Subcutaneous preadipocyte (primary cell): ENCODE measurements at places on chromosomes 1 and 21. TPM values are rescaled to one million over a fixed set of nuclear protein-coding genes. Genes with fewer than 3 reads are reported as not detected.

LEFTY2 gene
- total RNA-seq: not detected in 2 replicates

HSPA6 gene
- under 0.01 and 0.20 TPM in 2 replicates for total RNA-seq

CHTOP gene
- 33.1 and 46.3 TPM in 2 replicates for total RNA-seq

NBPF3 gene
- 8.1 and 16.4 TPM in 2 replicates for total RNA-seq

RCAN1 gene
- 26.2 and 35.6 TPM in 2 replicates for total RNA-seq

SNAPIN gene
- total RNA-seq: 45.6 and 50.6 TPM in 2 replicates

TMEM269 gene
- under 0.01 TPM in 1 of 2 replicates, not detected in the other for total RNA-seq

CYP4A22 gene
- not detected in 2 replicates for total RNA-seq

IRF6 gene
- not detected in 2 replicates for total RNA-seq

IVL gene
- under 0.01 TPM in 1 of 2 replicates, not detected in the other for total RNA-seq

AMY2A gene
- not detected in 2 replicates for total RNA-seq

ATP6V1G3 gene
- not detected in 2 replicates for total RNA-seq

KPRP gene
- total RNA-seq: not detected in 2 replicates

MROH7 gene
- total RNA-seq: under 0.01 and 0.37 TPM in 2 replicates

TBX19 gene
- total RNA-seq: 0.59 and 0.73 TPM in 2 replicates

MATN1 gene
- total RNA-seq: 0.37 TPM in 1 of 2 replicates, not detected in the other

ANKRD65 gene
- 0.73 and 0.78 TPM in 2 replicates for total RNA-seq

SPRR5 gene
- total RNA-seq: not detected in 2 replicates

XCL2 gene
- not detected in 2 replicates for total RNA-seq

FMOD gene
- total RNA-seq: 0.59 and 3.3 TPM in 2 replicates

C4BPA gene
- total RNA-seq: not detected in 2 replicates

LCE2C gene
- not detected in 2 replicates for total RNA-seq

VAMP4 gene
- 6.6 and 7.6 TPM in 2 replicates for total RNA-seq

GPR37L1 gene
- total RNA-seq: not detected in 2 replicates

DYNLT5 gene
- 0.73 and 0.78 TPM in 2 replicates for total RNA-seq

ATP5PF gene
- 34.6 and 44.8 TPM in 2 replicates for total RNA-seq

PADI1 gene
- total RNA-seq: not detected in 2 replicates

UBL4B gene
- total RNA-seq: not detected in 2 replicates

AKR7A3 gene
- 0.73 and 1.4 TPM in 2 replicates for total RNA-seq

NPHS2 gene
- not detected in 2 replicates for total RNA-seq

C8B gene
- total RNA-seq: not detected in 2 replicates

PGLYRP4 gene
- total RNA-seq: not detected in 2 replicates

PLD5 gene
- not detected in 2 replicates for total RNA-seq

CAPN9 gene
- not detected in 2 replicates for total RNA-seq

FCRL1 gene
- total RNA-seq: not detected in 2 replicates

RC3H1 gene
- 18.0 and 26.0 TPM in 2 replicates for total RNA-seq

BSND gene
- total RNA-seq: not detected in 2 replicates

NCAM2 gene
- total RNA-seq: 0.39 and 1.1 TPM in 2 replicates

PODN gene
- total RNA-seq: 0.78 and 5.1 TPM in 2 replicates

CD1C gene
- total RNA-seq: not detected in 2 replicates

ASPM gene
- total RNA-seq: 39.3 and 62.4 TPM in 2 replicates

SPATA17 gene
- 0.98 and 1.1 TPM in 2 replicates for total RNA-seq

LCE1C gene
- not detected in 2 replicates for total RNA-seq

CDC20 gene
- 81.9 and 121 TPM in 2 replicates for total RNA-seq
